ENCODE measurements at places on chromosomes 1 and 21.
A peak's percentile ranks its signal among the peaks of the same experiment; 100 is the strongest.

DNA sequence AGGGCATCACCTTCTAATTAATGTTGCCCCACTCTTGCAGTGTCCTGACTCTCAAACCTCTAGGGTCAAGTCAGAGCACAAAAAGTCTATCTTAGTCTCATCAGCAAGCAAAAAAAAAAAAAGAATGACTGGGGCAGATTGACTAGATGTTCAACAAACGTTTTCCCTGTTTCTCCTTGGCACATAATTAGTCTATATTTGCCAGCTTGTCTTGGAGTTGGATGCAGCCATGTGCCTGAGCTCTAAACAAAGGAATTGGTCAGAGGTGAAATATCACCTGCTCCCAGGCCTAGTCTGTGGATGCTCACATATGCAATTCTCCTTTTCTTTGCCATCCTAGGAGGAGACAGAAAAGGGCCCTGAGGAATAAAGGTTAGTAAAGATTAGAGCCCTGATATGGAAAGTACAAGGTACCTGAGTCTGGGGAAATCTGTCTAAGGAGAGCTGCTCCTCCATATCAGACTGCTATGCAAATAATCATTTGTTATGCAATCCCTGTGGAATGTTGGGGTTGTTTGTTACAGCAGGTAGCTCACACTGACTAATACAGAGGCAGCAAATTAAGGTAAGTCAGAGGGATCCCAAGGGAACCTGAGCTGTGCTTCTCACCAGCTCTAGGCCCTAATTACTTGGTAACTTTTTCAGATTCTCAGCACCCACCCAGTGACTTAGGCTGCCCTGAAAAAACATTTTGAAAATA is 130.8 kb downstream of the BRINP2 start:
- no peak for DNase-seq

- no peak for DNase-seq
Observed at GRCh38 chr1:200673952-200674823, 4.5 kb upstream of the DDX59 start.

- no peak for DNase-seq
Observed at GRCh38 chr1:41855713-41856112, 63.0 kb downstream of the HIVEP3 start.

DNA sequence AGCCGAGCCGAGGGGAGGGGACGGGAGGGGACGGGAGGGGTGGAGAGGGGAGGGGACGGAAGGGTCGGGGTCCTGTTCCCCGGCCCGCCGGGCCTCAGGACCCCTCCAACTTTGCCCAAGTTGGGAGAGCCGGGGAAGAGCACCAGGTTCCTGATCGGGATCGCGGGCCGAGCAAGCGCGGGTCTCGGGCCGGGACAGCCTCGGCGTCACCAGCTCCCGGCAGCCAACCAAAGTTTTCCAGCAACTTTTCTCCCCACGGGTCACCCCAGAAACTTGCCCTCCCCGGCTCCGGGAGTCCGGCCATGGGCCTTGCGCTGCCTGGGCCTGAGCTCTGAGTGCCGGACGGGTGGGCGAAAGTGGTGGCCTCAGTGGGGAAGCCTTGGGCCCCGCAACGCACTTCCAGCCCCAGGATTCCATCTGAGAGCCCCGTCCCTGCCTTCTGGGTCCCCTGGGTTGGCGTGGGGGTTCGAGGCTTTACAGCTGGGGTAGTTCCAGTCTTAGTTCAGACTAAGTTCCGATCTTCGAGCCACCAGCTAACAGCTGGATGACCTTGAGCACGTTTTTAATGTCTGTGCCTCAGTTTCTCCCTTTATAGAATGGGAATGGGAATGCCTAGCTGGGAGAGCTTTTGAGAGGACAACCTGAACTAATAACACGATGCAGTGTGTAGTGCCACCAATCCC is 458 bp downstream of the ZC3H12A start:
- DNase-seq: no peak

DNA sequence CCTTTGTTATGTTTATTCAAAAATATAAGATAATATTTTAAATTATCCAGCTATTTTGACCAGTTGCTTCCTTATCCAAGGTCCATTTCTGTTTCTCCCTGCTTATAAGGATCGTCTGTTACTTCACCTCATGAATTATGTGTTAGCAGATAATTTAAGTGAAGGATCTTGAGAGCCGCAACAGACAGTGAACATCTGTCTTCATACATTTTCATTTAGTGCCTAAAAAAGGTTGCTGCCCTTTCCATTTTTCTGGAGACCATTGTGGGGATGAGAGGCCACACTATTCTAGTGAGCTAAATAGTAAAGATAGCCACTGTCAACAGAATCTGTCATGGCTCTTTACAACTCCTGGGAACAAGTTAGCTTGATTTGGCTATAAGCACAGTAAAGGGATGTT is 154.0 kb downstream of the CLEC20A start:
- no peak for DNase-seq

GRCh38 chr1:52556641-52557360 is 3.9 kb upstream of the TUT4 start:
- no peak for DNase-seq

- DNase-seq: no peak
Observed at GRCh38 chr1:243924588-243925349, 74.7 kb upstream of the AKT3 start.

- no peak for DNase-seq
Observed at GRCh38 chr1:71465093-71465492, 384.3 kb upstream of the ZRANB2 start.

- no peak for DNase-seq
Observed at GRCh38 chr1:33819913-33820311, 44.0 kb upstream of the HMGB4 start.

DNA sequence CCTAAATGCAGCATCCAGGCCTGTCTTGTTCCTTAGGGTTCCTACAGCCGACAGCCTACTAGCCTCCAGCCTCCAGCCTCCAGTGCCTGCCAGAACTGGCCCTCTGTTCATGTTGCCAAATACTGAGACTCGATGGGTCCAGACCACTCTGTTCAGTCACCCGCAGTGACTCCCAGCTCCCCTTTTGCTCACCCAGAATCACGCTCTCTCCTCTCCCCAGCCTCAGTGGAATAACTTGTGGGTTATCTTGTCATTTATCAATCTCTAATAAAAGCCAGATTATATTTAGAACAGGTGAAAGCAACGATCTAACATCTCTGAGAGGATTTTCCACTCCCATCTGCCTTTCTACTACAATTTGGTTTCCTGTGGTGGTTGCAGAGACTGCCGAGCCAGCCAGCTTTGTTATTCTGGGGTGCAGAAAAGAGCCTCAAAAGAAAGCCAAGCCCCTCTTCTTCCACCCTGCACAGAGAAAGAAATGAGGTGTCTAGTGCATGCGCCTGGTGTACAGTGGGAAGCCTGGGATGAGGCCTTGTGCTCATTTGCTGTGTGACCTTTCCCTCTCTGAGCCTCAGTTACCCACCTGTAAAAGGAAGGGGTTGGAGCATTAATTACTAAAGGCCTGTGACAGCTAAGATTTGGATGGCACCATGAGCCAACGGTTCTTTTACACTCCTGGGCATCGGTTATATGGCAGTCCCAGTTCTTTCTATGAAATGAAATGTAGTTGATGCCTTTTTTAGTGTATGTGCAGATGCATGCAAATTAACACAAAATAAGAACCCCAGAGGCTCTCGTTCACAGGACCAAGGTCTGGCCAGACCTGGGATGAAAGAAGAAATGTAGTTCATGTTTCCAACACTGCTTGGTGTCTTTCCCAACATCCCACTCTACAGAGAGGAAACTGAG is 42.9 kb upstream of the ID3 start:
- no peak for DNase-seq

DNA sequence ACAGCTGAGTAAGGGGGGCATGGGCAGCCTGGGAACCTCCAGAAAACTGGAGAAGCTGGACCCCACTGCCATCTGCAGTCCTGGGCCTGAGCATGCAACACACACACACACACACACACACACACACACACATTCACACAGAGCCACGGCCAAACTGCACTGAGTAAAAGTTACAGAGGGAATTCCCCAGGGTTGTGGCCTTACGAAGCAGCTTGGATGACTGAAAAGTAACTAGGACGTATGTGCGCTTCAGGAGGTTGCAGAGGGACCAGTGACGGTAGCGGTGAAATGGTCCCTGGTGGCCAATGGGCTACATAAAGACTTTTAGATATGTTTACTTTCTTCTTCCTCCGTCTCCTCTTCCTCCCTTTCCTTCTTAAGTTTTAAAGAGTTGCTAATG is 232.5 kb upstream of the TMEM51 start:
- DNase-seq: no peak

GRCh38 chr1:95169548-95169947 is 52.4 kb downstream of the TLCD4 start:
- DNase-seq: no peak

DNA sequence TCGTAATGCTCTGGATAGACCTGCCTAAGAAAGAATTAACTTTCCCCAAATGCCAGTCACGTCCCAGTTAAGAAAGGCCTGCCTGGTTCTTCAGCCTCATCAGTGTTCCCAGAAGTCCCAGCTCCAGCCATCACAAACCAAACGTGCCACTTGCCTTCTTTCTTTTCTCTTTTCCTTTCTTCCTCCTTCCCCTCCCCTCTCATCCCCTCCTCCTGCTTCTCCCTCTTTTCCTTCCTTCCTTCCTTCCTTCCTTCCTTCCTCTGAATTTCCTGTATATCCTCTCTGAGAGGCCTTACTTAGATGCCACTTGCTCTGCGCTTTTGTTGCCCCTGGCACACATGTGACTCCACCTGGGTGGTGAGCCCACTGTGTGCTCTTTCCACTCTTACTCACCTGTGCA is 228.2 kb downstream of the NFIA start:
- no peak for DNase-seq

DNA sequence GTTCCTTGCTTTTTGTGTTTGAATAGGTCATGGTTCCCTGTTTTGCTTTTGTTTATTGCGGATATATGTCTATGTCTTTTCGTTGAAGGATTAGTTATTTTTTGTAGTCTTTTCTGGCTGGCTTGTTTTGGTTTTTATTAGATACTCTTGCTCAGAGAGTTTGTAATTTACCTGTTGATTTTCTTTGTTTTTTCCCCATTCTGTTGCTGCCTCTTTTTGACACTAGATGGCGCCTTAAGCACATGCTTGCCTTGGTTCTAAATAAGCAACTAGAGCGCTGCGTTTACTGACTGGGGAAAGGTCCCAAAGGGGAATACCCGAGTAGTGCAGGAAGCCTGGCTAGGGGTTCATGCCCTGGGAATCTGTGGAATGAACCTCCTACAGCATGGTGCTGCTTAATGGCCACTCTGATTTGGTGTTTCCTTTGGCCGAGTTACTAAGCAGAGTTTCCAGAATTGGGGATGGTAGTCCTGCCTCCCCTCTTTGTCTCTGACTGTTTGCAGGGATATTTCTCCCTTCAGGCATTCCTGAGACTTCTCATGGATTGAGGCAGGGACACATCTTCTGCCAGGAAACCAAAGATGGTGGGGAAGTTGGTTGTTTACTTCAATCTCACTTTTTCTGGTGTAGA is 143.2 kb downstream of the PTPRU start:
- DNase-seq: no peak

DNA sequence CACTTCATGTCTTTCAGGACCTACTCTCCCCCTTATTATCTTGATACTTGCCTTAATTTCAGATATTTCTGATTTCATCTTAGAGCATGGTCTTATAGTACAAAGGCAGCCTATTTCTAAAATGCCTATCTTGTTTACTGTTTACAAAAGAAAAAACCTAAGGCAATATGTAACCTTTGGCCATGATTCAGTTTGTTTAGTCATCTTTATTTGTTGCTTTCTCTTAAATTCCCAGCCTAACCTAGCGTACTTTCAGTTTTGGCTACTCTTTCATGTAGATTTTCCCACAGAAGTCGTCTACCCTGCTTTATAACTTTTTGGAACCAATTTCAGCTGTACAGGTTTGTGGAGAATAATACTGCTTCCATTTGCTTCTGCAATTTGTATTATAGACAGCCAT is 81.8 kb downstream of the KIF1B start:
- DNase-seq: no peak

- DNase-seq: no peak
Observed at GRCh38 chr1:32549616-32550015, 10.4 kb downstream of the ZBTB8A start.

DNA sequence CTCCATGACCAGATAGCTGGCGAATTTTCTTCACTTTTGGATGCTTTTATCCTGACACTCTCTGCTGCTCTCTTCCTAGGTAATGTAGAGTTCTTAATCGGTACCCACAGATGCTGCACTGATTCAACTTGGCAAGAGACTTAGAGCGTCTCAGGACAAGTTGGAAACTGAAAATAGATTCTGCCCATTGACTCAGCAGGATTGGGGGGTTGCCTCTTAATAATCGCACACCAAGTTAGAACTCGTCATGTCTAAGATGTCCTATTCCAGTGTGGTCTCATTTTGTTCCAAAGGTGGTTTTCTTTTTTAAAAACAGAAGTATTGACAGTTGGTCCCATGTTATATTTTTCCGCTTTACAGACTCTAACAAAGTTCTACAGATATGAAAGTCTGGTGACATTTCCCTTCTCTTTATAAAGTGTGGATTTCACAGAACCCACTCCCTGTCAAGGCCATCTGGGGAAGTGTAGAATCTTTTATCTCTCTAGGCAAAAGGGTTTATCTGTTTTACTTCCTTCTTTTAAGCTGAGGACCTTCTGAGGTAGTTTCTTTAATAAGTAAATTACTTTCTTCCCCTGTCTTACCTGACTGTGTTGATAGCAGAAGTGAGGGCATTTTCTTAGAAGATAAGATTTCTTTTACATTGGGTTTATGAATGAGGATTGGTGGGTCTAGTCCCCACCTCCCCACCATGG is 12.1 kb upstream of the DIPK1A start:
- no peak for DNase-seq

DNA sequence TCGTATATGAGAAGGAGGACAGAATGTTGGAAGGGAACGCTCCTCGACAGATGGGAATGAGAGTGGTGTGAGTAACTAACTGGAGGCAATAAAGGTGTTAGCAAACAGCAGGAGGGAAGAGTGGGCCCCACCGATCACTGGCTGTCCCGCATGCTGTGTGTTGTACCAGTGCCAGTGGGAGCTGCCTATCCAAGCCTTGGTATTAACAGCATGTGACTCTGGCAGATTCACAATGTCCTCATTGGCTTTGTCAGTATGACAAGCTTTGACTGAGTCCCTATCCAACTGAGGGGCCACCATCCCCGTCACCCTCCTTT is 188.3 kb downstream of the NRIP1 start:
- DNase-seq: no peak

- DNase-seq: peak; percentile 30
Observed at GRCh38 chr1:244461245-244462071, at the start of gene CATSPERE. TSS of gene CATSPERE (plus strand) at chr1:244461273. CDS start at chr1:244461430, 157 bp downstream.

DNA sequence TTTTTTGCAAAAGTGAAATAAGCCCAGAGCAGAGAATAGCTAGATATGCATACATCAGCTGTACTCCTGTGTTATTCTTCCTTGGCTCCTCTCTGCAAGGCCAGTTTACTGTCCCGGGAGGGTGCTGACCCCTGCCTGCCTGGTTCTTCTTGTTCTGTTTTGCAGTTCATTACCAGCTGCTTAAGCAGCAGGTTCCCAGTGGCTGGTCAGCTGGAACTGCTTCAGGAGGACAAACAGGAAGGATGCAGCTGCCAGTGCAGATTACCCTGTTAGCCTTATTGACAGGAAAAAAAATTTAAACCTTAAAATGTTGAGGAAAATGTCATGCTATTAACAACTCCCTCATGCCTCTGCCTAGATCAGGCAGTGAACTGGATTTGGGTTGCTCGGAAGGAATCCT is 16.0 kb upstream of the LRIG2 start:
- DNase-seq: no peak
